ENCODE measurements at places on chromosomes 4 and X.

GRCh38 chr4:41369680-41370079 lies 113.0 kb downstream of the UCHL1 start:
- DNase-seq: peak; percentile 56

GRCh38 chr4:3013839-3014350 lies 50.5 kb downstream of the GRK4 start:
- no peak for DNase-seq

- no peak for DNase-seq
Measured at GRCh38 chr4:1613099-1613495, 71.0 kb downstream of the FAM53A start.

GRCh38 chrX:63967551-63967950 lies 182.5 kb upstream of the ARHGEF9 start:
- no peak for DNase-seq

GRCh38 chr4:77352192-77352591 lies 195.2 kb downstream of the CCNG2 start:
- no peak for DNase-seq

DNA sequence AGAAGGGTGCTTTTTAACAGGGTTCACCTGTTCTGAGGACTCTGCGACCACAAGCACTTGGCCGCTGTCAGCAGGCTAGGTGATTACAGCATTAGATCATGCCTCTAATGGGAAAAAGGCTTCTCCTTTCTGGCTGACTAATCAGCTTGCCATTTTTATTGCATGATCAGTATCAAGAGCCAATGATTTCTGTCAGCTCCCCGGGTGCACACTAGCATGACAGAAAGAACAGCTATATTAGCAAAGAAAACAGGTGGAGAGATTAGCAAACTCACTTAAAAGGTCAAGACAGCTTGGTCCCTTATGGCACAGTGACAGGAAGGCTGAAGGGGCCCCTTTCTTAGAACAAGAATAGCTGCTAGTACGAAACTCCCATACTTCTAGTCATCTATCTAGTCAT lies 170.0 kb downstream of the SMIM20 start:
- no peak for DNase-seq

- no peak for DNase-seq
Measured at GRCh38 chrX:32868524-32868895, 342.8 kb downstream of the DMD start.

DNA sequence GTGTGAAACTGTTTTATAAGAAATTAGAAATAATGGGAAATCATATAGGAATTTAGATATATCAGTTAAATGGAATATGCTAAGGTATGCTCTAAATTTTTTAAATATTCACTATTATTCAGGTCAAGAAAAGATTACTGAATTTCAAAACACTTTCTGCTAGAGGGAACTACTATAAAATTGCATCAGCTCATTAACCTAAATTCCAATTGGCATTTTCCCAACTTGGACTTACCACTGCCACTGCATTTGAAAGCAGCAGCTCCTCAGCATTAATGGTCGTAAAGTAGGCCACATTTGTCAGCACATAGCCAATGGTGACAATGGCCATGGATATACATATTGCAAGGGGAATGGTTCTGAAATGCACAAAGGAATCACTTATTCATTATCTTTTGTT lies 57.3 kb downstream of the SLC7A11 start:
- no peak for DNase-seq

- DNase-seq: no peak
Measured at GRCh38 chr4:6701371-6701770, 7.7 kb downstream of the S100P start.

DNA sequence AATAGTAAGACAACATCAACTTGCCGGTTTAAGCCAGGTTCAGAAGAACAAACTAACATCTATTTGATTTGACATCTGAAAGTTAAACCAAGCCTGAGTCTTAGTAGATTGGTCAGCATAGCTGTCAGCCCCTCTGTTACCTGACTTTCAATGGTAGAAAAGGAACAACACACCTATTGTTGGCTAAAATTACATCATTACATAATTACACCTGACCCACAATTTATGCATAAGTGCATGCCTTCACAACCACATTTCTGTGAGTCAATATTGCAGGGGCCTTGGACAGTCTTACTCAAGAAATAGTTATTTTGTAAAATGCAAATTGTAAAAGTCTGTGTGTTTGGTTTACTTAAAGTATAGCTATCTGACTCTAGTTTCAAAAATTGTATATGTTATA lies 36.2 kb downstream of the EGFL6 start:
- no peak for DNase-seq

GRCh38 chrX:37348971-37349220 lies 268 bp upstream of the PRRG1 start:
- DNase-seq: no peak

- no peak for DNase-seq
Measured at GRCh38 chr4:42654631-42655268, 2.2 kb downstream of the ATP8A1 start.

DNA sequence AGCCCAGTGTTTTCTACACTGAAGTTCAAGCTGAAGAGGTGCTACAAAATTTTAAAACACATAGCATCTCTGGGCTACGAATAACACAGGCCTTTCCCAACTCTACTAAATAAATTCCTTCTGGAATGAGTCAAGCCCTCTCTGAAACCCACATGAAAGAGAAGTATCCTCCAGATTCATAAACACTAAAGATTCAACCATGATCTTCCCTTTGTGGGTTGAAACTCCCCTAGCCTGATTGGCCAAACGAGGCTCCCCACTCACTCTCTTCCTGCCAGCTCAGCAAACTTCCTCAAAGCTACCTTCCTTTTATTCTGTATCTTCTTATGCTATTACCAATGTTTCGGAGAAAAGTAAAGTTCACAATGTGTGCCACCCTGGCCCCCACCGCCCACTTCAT lies 95.4 kb downstream of the NKX6-1 start:
- DNase-seq: no peak

GRCh38 chr4:86586626-86587380 lies 7.3 kb upstream of the PTPN13 start:
- no peak for DNase-seq

- no peak for DNase-seq
Measured at GRCh38 chr4:184231573-184231972, 13.9 kb upstream of the ENPP6 start.

DNA sequence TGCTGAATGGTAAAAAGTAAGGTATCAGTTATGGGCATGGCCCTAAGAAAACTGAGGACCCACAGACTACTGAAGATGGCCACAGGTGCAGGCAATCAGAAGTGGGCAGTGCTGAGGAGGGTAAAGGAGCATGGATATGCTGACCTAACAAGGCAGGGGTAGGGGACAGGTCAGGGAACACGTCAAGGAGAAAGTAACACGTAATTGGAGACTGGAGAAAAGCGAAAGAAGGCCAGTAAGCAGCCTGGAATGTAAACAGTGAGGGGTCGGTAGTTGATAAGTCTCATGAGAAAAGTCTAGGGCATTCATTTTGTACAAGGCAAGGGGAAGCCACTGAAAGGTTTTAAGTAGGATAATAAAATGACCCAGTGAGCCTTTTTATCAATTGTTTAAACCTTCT lies 153.3 kb downstream of the PRDM5 start:
- DNase-seq: no peak

DNA sequence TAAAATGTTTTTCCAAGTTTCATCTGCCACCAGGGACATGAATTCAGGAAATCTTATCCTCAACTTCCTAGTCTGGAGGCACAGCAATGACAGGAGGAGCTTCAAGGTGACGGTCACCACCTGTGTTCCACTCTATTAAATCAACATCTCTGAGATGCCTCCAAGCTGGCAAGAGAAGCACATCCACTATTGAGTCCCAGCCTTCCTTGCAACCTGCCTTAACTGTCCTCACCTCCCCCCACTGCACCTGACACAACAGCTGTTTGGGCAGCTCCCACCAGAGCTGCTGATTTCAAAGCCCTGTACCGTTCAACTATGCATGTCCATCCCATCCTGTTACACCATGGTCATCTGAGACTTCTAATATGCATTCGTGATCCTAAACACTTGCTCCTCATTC lies 123.4 kb downstream of the COL25A1 start:
- DNase-seq: no peak

- no peak for DNase-seq
Measured at GRCh38 chr4:173214231-173214630, 45.6 kb downstream of the GALNT7 start.

GRCh38 chr4:120554086-120554485 lies 368.4 kb downstream of the PRDM5 start:
- no peak for DNase-seq

DNA sequence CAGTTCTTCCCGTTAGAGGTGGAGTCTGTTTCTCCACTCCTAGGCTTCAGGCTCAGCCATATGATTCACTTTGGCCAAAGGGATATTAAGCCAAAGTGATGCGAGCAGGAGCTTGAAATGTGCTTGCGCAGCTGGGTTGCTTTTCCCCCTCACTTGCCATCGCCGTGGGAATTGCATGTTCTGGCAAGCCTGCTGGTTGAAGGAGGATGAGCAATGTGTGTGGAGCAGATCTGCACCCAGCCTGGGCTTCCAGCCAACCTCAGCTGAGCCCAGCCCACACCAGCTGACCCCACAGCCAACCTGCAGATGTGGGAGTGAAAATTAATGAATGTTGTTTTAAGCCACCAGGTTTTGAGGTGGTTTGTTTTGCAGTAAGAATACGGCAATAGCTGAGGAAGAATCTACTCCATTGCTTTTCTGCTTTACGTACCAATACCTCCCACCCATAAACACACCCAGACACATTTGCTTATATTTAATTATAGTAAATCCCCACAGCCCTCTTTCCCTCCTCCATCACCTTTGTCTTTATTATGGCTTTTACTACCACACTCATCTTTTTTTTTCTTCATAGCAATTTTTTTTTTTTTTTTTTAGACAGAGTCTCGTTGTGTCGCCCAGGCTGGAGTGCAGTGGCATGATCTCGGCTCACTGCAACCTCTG lies 132.8 kb upstream of the FUNDC1 start:
- DNase-seq: peak; percentile 69

- DNase-seq: no peak
Measured at GRCh38 chrX:149259241-149259640, 245.9 kb downstream of the IDS start.

DNA sequence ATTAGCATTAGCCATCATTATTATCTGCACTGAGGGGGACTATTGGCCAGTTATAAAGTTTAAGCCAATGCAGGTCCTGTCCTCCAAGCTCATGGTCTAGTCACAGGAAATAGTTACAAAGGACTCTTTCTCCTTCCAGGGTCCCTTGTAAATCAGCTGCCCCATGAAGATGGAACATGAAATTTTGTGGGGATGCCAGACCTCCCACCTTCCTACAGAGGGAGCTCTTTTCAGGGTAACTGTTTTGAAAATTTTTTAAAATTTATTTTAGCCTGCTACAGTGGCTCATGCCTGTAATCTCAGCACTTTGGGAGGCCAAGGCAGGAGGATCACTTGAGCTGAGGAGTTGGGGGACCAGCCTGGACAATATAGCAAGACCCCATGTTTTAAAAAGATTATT lies 124.4 kb upstream of the SLC34A2 start:
- DNase-seq: no peak

GRCh38 chr4:109390115-109390768 lies 43.4 kb upstream of the SEC24B start:
- DNase-seq: no peak

DNA sequence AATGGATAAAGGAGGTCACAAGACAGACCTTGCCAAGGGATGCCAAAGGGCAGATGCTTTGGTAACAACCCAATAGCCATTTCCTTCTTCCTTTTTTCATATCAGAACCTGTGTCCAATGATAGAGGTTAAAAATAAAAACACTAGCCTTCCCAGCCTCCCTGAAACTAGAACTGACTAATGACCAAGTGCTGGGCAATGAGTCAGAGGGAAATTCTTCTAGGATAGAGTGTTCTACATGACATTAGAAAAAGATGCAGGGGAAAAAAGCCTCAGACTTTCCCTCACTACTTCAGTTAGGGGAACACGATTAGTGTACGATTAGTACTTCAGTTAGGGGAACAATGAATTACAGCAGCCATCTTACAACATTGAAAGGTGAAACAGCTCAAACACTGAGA lies 29.3 kb upstream of the FAM47C start:
- no peak for DNase-seq

DNA sequence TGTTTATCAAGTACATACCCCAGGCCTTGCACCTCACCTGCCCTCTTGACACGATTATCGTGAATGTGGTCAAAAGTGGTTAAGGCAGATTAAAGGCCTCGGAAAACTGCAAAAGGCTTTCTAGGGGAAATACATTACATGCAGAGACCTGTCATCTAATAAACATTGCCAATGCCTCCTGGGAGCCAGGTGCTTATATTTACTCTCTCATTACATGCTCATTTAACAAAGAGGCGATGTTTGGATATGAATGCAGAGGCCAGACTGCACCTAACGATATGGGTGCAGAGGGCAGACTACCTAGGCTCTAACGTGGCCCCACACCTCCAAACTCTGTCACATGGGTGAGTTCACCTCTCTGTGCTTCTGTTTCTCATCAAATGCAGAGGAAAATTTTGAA lies 14.5 kb downstream of the CRMP1 start:
- peak; percentile 48 for DNase-seq

DNA sequence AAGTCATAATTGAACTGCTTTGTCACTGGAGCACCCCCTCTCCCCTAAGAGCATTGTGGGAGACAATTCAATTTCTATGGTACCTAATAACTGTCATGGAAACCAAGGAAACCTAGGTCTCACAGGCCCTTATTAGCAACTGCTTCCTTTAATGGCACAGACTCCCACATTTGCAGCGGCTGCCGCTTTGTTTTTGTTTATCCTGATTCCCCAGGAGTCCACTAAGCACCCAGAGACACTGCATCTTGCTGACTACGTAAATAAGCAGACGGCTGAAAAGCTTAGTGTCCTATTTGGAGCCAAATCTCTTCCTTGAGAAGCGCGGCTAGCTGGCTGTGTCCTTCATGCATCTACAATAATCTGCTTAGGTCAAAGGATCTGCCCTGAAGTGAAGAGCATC lies 494.4 kb downstream of the TMA16 start:
- no peak for DNase-seq

- peak; percentile 57 for DNase-seq
Measured at GRCh38 chr4:145482209-145483037, 770 bp downstream of the SMAD1 start.

- no peak for DNase-seq
Measured at GRCh38 chr4:96094183-96094582, 254.3 kb downstream of the PDHA2 start.

GRCh38 chr4:119755599-119755998 lies 127.0 kb upstream of the PDE5A start:
- no peak for DNase-seq

DNA sequence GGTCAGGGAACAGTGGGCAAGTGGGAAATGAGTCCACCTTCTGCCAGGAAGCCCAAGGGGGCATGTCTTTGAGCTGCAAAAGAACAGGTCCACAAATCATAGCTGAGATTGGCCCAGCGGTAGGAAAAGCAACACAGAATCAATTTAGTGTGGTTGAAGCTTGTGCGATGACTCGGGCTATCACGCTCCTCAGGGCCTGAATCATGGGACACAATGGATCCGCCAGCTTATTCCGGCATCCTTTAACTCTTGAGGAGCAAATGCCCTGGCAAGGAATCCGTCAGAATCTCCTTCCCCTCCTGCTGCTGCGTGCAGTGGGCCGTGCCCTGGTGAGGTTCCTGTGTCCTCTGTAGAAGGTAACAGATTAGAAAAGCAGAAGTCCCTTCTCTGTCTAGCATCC lies 98.0 kb downstream of the RELL1 start:
- DNase-seq: no peak
